ENCODE measurements at places on chromosomes 6 and 20.

- DNase-seq = no peak
Measured at GRCh38 chr20:47249913-47250312, 106.6 kb downstream of the ZMYND8 start.

- DNase-seq = no peak
Measured at GRCh38 chr20:3311623-3312022, 72.6 kb upstream of the SLC4A11 start.

GRCh38 chr20:19648024-19648423 is 110.0 kb upstream of the RIN2 start:
- peak; percentile 8 for DNase-seq

DNA sequence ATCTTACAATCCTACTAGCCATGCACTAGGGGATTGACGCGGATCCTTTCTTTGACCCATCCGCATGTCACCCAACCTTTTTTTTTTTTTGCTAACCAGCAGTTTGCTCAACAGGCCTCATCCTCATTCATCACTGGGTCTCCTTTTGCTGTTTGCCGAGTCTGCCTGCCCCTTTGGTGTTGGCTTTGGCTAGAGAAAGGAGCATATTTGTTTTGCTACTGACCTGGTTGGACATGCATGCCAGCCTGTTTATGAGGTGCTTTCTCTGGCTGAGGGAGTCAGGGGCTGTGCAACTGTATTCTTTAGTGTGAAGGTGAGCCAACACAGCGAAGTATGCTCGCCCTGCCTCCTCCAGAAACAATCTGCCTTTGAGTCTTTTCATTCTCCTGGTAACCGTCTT is 40.2 kb downstream of the E2F3 start:
- DNase-seq = no peak

DNA sequence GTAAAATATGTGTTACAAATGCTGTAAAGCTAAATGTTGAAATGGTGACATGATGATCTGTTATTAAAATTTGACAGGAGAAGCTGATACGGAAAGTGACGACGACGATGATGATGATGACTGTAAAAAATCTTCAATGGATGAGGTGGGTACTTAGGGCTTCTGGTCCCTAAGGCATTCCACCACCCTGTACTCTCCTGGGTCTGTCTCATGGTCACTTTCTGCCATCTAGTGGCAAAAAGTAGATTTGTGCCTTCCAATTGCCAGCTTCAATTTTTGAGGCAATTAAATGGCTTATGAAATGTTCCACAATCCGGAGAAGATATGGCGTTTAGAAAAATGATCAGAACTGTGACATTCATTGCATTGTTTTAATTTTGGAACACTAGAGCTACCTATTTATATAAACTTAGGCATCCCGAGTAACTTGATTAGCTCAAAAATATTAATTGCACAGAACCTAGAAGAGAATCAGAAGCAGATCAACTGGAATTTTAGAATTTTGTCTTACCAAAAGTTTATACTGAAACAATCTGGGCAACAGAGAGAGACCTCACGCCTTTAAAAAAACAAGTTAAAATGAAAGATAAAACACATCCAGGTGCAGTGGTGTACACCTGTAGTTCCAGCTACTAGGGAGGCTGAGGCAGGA is 346.5 kb upstream of the PLCB4 start:
- DNase-seq = peak; percentile 81

DNA sequence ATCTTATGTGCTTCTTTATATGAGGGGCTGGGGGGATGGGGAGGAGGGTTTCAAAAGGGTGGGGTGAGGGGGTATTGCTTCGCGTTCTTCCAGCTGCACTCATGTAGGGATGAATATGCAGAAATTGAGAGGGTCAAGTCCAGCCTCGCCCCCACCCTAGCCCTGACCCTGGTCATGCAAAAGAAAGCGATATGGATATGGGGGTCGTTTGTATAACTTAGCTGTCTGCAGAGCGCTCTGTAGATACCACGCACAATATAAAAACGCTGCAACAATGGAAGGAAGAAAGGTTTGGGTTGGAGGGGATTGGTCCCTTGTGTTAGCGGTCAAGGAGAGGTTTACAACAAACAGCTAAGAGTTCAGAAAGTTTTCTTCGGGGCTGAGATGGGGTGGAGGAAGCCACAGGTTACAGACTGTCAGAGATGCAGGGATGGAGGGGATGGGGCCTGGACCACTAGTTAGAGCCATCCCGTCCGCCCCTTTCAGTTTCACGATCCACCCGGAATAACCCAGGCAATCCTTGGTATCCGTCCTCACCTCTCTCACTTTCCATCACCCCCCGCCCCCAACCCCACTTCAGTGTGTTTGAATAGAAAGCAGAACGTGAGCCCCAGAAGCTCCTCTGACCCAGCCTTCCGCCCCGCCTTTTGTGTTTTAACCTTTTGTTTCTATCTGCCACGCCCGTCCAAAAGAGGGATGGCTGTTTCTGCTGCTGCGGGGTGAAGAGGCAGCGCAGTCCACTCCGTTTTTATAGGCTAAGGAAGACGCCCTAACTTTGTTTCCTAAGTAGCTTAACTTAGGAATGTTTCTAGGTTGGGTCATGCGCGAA is 73.5 kb downstream of the SOX4 start:
- DNase-seq = no peak

- DNase-seq = peak; percentile 96
Measured at GRCh38 chr6:129748212-129748900, 38.4 kb upstream of the ARHGAP18 start.

DNA sequence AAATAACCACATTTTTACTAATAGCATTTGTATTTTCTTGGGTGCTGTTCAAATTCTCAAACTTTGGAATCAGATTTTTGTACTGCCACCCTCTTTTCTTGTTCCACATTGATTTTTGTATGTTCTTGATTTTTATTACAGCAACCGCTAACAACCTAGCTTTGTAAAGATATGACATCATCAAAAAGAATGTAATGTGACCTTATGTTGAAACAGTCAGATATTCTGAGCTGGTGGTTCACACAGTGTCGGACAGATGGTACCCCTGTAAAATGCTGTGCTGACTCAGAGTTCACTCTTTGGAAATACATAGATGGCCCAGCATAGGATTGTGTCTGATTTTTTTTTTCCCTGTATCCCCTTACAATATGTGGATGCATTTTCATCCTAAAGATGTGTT is 118.9 kb downstream of the QKI start:
- DNase-seq = no peak

- no peak for DNase-seq
Measured at GRCh38 chr6:140360651-140361050, 986.2 kb upstream of the CITED2 start.

- DNase-seq = no peak
Measured at GRCh38 chr6:121510568-121511177, 75.2 kb downstream of the GJA1 start.

Data from OCI-M1 (cell line).